NCI-H69 (cell line): ENCODE measurements at places on chromosomes 2 and 18.
A peak's percentile ranks its signal among the peaks of the same experiment; 100 is the strongest.

GRCh38 chr18:55879331-55879730 lies 291.3 kb upstream of the TCF4 start:
- no peak for DNase-seq

- no peak for DNase-seq
Measured at GRCh38 chr18:49612515-49613033, 50.7 kb downstream of the LIPG start.

GRCh38 chr2:195360242-195360641 lies 296.8 kb upstream of the SLC39A10 start:
- no peak for DNase-seq

GRCh38 chr2:61291851-61292575 lies 130.0 kb downstream of the C2orf74 start:
- DNase-seq = no peak

- DNase-seq = no peak
Measured at GRCh38 chr2:201701646-201702045, 3.2 kb upstream of the MPP4 start.

DNA sequence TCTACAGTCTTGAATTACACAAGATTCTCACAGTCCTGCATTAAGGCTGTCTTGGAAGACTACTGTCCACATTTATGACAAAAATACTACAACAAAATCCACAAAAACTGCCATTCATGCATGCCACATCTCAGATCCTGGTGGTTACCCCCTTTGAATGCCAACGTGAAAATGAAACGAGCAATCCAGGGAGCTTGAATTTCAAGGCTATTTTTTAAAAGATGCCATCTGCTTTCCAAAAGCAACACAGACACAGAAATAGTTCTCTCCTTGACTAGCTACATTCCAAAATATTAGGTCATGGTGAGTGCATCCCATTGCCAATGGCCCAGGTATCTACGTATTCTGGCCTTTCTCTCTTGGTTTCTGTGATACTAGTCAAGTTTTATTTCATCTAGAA lies 36.3 kb downstream of the IRS1 start:
- DNase-seq = no peak

DNA sequence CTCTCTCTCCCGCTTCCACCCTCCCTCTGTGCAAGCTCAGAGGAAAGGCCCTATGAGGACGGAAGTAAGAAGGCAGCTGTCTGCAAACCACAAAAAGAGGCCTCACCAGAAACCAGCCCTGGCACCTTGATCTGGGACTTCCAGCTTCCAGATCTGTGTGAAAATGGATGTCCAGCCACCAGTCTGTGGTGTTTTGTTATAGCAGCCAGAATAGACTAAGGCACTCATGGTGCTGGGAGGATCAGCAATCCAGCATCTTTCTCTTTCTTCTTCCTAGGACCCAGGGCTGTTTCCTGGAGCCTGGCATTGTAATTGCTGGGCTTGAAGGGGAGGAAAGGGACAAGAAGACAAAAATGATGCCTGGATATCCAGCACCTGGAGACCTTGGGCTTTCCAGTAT lies 122.5 kb downstream of the SOCS6 start:
- no peak for DNase-seq

- no peak for DNase-seq
Measured at GRCh38 chr18:74539289-74539688, 5.0 kb downstream of the CNDP1 start.

- no peak for DNase-seq
Measured at GRCh38 chr2:121455446-121455845, 75.2 kb upstream of the RNU4ATAC start.

DNA sequence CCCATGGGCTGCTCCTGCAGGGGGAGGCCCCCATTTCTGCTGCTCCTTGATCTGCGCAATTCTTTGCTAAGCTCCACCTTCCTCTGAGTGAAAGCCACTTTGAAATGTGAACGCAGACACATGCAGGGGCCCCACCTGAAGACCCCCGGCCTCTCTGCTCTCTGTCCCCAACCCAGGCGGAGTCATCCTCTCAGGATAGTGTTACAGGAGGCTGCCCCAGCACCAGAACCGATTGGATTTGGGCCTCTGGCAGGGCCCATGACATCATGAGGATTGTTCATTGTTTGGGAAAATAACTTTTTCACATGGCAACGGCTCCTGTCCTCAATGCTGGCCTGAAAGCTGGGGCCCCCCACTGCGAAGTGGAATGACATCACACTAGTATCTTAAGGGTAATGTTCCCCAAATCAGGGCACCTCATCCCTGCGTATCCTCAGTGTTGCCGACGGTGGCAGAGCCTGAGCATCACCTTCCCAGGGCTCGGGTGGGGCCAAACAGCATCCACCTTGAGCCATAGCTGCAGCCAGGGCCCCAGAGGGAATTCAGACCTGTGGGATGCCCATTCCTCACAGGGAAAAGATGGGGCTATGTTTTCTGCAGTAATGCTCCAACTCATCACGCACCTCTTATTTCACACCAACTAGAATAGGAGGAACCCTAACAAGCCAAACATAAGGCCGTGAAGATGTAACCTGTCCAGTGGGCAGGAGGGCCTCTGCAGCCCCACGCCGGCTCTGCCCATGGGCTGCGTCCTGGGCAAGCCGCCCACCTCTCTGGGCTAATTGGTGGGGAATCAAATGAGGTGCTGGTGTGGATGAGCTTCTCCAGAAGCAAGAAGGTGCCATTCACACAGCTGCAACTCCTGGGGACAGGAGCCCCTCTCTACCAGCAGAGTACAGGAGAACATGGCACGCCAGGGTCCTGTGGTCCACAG lies 2.7 kb upstream of the ERFE start:
- DNase-seq = no peak

DNA sequence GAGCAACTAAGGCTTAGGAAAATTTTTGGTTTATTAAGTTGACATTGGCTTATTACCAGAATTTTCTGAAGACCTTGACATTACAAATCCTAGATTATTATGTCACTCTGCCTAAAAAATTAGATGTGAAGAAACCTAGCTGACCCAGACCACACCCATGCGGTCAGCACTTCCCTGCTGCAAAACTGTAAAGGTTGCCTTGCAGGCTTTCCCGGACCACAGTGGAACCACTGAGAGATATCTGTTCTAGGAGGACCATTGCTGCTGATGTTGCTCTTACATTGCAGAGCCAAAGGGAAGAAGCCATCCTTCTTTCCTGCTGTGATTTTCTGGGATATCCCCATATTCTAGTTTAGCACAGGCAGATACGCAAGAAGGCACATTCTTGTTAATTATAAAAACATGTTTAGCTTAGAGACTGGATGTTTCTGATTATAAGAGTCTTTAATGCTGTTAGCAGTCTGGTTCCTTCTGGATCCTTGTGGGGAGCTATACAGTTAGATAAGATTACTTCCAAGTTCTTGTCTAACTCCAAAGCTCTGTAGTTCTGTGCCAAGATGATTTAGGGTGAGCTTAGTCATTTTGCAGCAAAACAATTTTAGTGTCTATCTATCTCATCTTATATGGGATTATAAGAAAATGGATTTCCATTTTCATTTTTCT lies 70.2 kb downstream of the AOX1 start:
- no peak for DNase-seq

DNA sequence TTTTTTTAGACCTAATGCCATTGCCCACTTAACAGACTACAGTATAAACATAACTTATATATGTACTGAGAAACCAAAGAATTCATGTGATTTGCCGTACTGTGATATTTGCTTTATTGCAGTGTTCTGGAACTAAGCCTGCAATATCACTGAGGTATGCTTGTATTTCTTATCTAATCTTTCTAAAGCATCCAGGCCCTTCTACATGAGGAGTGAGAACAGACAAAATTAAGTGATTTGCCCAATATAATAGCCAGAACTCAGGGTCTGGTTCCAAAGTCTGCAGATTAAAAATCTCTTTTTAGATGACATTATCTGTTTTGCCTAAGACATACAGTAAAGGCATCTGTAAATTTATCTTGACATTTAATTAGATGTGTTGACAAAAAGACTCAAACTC lies 41.9 kb downstream of the BMPR2 start:
- DNase-seq = no peak

GRCh38 chr2:223674998-223675609 lies 72.9 kb upstream of the SCG2 start:
- DNase-seq = peak; percentile 33

GRCh38 chr2:163610817-163611556 lies 124.8 kb downstream of the FIGN start:
- DNase-seq = peak; percentile 88

DNA sequence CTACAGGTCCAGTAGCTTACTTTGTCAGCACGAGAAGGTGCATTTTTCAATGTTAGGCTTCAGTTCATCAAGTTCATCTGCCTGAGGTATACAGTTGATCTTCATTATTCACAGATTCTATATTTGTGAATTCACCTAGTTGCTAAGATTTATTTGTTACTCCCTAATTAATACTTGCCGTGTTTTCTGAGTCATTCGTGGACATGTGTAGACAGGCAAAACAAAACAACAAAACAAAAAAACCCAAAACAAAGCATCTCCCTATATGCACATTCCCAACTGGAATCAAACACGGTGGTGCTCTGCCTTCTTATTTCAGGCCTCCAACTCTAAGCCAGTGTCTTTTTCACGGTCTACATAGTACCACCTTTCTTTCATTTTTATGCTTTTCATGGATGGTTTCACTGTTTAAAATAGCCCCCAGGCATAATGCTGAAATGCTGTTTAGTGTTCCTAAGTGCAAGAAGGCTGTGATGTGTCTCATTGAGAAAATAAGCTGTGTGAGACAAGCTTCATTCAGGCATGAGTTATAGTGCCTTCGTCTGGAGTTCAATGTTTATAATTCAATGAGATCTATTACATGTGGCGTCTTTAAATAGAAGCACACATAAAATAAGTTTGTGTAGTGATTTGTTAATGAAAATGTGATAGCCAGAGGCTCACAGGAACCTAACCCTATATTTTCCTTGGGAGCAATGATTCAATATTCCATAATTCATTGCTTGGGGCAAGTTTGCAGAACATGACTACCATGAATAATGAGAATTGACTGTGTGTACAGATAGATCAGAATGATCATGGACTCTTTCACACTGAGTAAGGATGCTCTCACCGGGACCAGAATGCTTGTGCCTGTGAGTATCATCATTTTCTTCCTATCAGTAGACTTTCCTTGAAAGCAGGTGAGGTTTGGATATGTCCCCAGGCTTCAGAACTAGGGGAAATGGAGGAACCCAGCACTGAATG lies 24.6 kb downstream of the ITGB6 start:
- peak; percentile 21 for DNase-seq

- no peak for DNase-seq
Measured at GRCh38 chr2:48364100-48364499, 165.9 kb upstream of the STON1 start.
